Stimulated activated CD8-positive, alpha-beta memory T cell treated with anti-CD3 and anti-CD28 coated beads, Interleukin-2, amount 100 ng/mL, for 48 hours (primary cell): ENCODE measurements at places on chromosomes 12 and 14.

- no peak for DNase-seq
Measured at GRCh38 chr12:104596134-104596799, 139.5 kb downstream of the CHST11 start.

- no peak for DNase-seq
Measured at GRCh38 chr12:234019-234418, 20.1 kb upstream of the SLC6A12 start.

DNA sequence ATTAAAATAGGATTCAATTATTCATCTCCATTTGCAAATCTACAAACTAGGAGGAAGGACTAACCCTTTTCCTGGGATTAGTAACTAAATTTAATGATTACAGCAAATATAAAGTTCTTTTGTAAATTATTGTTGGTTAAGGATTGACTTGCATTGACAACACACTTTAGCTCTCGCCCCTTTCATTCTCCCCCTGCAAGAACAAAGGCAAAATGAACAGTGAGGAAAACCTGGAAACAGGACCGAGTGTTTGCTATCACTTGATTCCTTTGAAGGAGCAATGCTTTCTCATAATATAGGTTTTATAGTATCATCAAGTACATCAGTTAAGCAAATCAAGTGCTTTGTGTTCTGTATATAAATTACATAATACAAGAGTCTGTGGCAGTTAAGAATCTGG, 7.4 kb upstream of the COX16 start:
- DNase-seq = no peak

- no peak for DNase-seq
Measured at GRCh38 chr14:20623798-20624197, 17.7 kb downstream of the OR6S1 start.

DNA sequence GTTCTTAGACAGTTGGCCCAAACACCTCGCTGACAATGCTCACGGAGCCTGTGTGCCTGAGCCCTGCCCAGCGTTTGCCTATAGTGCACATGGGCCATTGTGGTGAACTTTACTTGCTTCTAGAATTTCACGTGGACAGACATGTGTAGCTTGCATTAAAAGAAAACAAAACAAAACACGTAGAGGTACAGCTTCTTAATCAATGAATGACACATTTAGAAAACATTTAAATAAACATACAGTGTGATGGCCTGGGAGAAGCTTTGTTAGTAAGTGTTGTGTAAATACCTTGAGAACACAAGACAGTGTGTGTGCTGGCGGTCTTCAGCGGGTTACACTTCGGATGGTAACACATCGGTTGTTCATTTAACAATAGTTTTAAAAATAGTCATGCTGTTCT, 38.1 kb downstream of the SMOC1 start:
- DNase-seq = no peak

DNA sequence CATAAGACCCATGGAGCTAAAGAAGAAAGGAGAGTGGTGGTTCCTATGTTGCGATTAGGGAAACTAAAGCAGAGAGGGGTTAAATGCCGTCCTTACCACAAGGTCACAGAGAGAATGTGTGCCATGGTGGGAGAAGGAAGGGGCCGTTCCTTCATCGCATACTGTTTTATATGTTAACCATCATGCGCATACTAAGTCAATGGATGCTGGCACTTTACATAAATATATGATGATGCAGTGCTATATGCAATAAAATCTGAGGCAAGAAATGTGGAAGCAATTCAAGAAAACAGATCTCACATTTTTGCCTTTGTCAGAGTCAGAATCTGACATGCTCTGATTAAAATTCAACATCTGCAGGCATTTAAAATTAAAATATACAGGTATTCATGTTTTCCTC, 168.1 kb downstream of the BMP4 start:
- DNase-seq = no peak

DNA sequence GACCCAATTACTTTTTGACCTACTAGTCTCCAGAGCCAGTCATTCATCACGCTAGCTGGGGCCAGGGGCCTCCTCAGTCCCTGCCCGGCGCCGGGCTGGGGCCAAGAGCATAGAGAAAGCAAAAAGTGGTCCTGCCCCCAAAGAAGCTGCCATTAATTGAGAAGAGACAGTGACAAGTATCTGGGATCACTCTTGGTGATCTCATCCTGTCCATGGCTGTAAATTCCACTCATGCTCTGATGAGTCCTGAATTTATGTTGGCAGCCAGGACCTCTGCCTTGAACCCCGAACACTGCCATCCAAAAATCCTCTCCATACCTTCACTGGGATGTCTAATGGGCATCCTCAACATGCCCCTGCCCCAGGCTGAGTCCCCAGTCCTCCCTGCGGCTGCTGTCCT, 34.4 kb upstream of the DLK1 start:
- DNase-seq = no peak

GRCh38 chr12:38587594-38587993, 271.0 kb downstream of the ALG10B start:
- no peak for DNase-seq
